ENCODE measurements at places on chromosomes 6 and 20.
A peak's percentile ranks its signal among the peaks of the same experiment; 100 is the strongest.

- DNase-seq, result no peak
Observed at GRCh38 chr6:107624050-107624449, 134.1 kb downstream of the SOBP start.

DNA sequence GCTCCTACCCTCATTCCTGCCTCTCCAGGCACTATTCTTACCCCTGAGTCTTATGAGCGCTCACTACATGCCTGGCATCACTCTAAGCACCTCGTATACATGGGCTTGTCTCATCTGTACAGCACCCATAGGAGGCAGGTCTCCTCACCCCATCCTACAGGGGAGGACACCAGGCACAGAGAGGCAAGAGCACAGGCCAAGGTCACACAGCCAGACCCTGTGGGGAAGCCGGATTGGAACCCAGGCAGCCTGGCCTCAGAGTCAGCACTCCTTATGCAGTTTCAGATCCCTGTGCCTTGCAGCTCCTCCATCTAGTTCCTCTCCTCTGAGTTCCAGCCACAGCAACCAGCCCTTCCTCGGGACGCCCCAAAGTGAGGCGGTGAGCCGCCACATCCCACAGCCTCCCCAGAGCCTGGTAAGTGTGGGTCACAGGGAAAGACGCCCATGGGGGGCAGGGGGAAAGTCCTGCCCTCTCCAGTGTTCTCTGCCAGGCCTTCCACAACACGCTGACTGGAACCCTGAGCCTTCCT is 103.3 kb downstream of the NFATC2 start:
- DNase-seq, result no peak

DNA sequence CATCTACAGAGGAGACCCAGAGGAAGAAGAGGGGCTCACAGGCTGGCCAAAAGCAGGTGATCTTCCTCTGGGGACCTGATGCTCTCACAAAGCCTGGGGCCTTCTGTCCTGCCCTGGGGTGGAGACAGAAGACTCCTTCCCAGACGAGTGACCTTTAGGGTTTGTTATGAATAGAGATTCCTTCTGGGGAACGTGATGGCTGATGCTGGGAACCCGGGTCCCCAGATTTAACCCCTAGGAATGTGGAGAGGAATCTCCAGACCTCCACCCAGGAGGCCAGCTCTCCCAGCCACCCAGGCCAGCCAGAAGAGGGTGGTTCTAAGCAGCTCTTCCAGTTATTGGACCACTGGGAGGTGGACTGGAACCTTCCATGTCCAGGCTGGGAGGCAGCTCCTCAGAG is 16.8 kb upstream of the CCN5 start:
- DNase-seq, result no peak

DNA sequence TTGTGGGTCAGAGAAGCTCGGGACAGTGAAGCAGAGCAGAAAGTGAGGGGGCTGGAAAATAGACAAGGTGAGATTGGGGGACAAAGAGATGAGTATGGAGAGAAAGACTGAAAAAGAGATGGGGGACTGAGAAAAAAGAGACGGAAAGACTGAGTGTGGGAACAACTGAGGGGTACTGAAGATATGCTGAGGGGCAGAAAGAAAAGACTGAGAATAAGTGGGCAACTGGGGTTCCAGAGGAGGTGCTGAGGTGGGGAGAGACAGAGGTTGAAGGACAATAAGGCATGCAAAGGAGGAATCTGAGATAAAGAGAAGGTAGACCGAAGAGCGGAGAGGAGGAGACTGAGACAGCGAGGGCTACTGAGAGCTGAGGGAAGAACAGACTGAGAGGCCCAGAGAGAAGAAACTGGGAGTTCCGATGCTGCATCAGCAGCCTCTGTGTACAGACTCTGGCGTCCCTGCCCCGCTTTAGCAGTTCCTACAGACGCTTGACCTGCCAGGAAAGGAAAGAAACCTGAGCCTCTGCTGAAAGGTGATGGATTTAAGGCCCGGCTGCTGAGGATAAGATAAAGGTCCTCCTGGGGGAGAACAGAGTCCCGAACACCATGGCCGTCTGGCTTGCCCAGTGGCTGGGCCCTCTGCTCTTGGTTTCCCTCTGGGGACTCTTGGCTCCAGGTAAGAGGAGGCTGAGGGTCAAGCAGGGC is at the start of gene PRSS16:
PRSS16 (plus strand) TSS at position 569 of the 704 bp plus-strand sequence; CDS start at position 606, 37 bp downstream.
- no peak for DNase-seq

DNA sequence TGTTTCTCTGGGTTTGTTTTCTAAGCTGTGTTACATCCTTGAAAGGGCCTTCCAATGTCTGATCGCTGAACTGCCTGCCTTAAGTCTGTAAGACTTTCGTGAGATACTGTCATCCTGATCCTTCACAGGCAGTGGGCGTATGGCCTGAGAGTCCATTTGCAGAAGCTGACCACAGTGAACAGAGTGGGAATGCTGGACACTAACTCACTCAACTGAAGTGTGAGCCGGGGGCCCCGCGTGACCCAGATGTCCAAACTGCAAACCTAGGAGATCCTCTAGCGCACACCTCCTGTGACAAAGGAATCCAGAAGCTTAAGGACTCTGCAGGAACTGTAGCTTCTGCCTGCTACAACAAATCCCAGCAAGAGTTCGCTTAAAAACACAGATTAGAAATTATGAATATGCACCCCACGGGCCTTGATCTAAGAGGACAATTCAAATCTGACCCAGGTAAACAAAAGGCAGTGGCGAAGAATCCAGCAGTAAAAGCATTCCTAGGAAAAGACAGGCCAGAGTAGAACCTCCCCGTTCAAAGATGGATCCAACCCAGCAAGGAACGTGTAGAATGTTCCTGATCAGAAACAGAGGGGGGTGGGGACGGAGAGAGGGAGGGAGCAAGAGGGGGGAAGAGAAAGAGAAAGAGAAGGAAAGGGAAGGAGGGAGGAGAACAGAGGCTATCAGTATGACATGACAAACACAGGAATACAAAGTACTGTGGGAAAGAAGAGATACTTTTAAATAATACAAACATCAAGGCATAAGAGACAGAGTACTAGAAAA is 135.0 kb upstream of the AFDN start:
- DNase-seq, result no peak

DNA sequence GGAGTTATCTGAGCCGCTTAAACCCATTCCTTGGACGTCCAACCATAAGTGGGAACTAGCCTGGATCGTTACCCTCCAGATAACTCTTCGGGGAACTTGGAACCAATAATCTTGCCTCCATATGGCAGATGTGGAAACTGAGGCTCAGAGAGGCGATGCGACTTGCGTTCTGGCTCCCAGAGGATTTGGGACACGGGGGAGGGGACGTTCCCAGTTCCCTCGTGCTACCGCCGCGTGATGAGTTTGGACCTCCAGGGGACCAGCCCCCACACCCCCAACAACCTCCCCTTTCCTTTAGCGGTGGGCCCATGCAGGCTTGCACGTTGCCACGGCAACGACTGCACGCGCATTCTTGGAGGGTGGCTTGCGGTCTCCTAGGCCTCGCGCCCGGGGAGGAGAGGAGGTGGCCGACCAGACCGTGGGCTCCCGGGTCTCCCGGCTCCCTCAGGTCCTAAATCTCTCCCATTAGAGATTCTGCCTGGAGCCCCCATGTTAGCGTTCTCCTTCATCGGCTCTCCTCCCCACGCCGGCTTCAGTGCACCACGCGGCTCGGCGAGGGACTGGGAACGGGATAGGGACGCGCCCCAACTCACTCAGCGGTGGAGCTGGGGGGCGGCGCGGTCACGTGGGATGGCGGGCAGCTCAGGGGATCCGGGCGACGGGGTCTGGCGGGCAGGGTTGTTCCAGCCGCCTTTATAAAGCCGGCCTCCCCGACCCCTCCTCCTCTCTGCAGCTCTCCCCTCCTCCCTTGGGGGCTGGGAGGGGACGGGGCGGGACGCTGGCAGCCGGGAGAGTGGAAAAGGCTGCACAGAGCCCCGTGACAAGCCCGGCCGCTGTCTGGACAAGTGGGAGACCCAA is at the start of gene PLTP:
PLTP (minus strand) TSS at position 670 of the 858 bp plus-strand sequence. CDS start 703 bp downstream, outside the sequence.
- peak; percentile 32 for DNase-seq

DNA sequence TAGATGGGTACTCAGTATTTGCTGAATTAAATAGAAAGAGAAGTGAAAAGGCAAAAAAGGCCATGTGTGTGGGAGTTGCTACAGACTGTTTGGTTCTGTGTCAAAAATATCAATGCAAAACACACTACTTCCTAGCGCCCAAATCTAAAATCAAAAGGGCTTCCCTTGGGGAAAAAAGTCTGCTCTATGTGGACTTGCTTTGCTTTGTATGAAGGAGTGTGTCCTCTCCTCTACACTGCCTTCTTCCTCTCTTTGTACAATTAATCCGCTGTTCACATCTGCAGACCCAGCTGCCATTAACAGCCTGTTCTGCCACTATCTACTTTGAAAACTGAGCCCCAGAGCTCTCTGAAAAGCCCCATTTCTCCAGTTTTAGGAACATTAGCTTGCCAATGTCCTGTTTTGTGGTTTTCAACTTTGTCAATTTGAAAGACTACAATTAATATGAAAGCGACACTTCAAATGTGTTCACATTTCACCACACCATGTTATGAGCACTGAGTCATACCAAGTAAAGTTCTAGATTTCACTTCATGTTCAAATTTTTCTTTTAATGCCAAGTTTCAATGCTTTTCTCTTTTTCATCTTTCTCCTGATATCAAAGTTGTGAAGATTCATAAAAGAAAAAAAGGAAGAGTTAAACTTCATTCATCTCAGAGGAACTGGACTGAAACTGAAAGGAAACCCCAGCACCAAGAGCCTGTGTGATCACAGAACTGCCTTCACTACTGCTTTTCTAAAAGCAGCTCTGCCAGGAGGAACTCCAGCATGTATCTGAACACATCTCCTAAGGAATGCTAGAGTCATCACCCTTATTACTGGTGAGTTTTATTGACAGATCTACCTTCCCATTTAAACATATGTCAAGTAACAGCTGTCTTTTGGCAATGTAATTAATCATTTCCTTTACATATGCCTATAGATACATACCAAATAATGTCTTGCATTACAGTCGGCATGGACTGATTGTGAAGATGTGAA is 102.6 kb downstream of the KIF13A start:
- peak; percentile 27 for DNase-seq

DNA sequence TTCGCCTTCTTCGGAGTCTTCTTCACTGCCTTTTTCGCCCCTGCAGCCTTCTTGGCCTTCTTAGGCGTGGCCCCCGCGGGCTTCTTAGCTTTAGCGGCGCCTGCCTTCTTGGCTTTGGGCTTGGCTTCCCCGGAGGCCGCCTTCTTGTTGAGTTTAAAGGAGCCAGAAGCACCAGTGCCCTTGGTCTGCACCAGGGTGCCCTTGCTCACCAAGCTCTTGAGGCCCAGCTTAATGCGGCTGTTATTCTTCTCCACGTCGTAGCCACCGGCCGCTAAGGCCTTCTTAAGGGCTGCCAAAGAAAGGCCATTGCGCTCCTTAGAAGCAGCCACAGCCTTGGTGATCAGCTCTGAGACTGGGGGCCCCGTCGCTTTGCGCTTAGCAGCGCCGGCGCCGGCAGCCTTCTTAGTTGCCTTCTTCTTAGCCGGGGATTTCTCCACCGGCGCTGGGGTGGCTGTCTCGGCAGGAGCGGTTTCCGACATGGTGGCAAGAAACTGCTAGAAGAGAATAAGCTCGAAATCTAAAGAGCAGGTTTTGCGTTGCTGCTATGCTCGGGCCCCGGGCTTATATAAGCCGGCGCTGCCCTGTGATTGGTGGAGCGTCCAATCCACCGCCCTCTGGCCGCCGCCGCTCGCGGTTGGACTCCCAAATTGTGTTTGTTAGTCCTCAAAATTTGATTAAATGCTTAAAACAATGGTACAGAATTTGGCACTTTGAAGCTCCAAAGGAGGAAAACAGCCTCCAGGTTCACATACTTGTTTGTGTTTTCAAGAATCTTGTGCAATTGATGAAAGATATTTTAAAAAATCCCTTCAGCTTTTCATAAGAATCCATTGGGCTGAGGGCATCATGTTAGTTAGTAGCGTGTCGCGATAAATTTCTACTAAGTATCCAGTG is 44.9 kb downstream of the OR2B2 start:
- DNase-seq, result peak; percentile 79

- DNase-seq, result no peak
Observed at GRCh38 chr6:79239536-79240168, 5.2 kb upstream of the HMGN3 start.

DNA sequence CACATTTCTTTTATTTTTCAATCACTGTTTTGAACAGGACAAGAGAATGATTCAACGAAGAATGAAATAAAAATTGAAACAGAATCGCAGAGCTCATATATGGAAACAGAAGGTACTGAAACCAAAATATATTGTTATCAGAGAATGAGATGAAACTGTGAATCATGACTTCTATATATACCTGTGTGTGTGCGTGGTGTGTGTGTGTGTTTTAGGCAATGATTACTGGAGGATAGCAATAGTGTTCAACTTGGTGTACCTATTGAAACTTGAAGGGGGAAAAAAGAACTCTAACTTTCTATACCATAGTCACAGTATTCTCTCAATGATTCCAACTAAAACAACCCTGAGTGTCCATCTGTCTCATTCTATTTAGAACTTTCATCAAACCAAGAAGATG is 586.6 kb downstream of the KIF16B start:
- no peak for DNase-seq

GRCh38 chr20:58818586-58819285 is 32.0 kb downstream of the GNAS-AS1 start:
- peak; percentile 97 for DNase-seq

GRCh38 chr20:403582-403957 is 4.5 kb upstream of the RBCK1 start:
- no peak for DNase-seq

GRCh38 chr6:137641474-137642077 is 147.4 kb upstream of the OLIG3 start:
- peak; percentile 64 for DNase-seq

- peak; percentile 2 for DNase-seq
Observed at GRCh38 chr6:11043961-11044711, at the start of gene ELOVL2. Gene ELOVL2, minus strand, starts transcription at chr6:11044305. Its CDS starts 75 bp downstream, at chr6:11044230.

DNA sequence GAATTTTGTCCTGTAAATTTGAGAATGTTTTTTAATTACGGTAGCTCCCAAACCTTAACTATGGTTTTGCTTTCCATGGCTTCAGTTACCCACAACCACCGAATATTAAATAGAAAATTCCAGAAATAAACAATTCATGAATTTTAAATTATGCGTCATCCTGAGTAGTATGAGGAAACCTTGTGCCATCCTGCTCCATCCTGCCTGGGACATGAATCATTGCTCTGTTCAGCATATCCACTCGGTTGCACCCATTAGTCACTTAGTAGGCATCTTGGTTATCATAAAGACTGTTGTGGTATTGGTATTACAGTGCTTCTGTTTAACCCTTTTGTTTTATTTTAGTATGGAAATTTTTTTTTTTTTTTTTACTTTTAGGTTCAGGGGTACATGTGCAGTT is 39.7 kb downstream of the KCNS1 start:
- peak; percentile 92 for DNase-seq
